ENCODE measurements at places on chromosomes 7 and 10.

GRCh38 chr10:114408968-114409444, 4.7 kb upstream of the AFAP1L2 start:
- DNase-seq, result peak; percentile 35

DNA sequence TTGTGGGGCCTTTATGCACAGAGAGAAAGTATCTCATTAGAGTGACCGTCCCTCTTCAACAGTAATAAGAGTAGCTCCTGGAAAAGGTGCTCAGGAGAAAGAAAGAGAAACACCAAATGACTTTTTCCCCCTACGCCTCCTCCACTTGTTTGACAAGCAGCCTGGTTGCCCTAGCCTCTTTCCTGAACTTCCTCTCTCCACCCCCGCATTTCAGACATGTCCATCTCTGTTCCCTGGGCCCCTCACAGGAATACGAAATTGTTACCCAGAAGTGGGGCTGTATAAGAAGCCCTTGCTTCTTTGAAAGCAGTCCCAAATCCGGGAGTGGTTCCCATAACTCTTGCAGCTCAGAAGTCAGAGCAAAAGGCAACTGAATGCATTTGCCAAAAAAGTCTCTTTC, 119.6 kb upstream of the ADO start:
- peak; percentile 19 for DNase-seq

GRCh38 chr10:78591066-78591465, 477.7 kb upstream of the ZMIZ1 start:
- no peak for DNase-seq

- no peak for DNase-seq
Observed at GRCh38 chr10:78338717-78339116, 305.1 kb downstream of the RPS24 start.

DNA sequence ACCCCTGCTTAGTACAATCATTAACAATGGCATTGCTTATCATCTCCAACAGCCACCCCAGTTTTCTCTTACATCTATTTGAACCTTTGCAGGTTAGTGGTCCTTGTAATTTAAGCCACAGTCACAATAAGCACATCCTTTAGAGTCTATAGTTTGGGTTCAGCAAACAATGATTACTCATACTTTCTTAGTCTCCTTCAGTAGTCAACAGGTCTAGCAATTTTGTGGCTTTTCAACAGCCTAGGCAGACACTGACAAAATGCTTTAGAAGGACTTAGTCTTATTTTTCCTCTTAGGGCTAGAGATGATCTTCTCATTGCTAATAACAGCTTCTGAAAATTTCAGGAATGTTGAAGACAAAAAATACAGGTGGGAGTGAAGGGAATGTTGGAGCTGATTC, 32.3 kb upstream of the FAM204A start:
- no peak for DNase-seq

GRCh38 chr10:116403740-116404250, 23.9 kb upstream of the PNLIPRP3 start:
- no peak for DNase-seq

DNA sequence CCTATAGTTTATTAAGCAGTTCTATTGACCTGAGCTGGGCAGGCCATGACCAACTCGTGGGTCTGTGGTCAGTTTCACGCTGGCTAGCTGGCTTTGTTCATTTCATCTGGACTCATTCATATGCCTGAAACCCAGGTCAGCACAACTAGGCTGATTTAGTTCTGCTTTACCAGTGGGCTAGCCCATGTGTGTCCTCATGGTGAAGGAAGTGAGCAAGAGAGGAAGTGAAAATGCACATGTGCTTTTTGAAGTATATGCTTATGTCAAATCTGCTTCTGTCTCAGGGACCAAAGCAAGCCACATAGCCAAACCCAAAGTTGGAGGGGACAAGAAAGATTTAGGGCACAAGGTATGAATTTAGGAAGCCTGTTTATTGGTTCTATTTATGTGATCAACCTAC, 154.5 kb downstream of the RNF133 start:
- DNase-seq, result peak; percentile 45

DNA sequence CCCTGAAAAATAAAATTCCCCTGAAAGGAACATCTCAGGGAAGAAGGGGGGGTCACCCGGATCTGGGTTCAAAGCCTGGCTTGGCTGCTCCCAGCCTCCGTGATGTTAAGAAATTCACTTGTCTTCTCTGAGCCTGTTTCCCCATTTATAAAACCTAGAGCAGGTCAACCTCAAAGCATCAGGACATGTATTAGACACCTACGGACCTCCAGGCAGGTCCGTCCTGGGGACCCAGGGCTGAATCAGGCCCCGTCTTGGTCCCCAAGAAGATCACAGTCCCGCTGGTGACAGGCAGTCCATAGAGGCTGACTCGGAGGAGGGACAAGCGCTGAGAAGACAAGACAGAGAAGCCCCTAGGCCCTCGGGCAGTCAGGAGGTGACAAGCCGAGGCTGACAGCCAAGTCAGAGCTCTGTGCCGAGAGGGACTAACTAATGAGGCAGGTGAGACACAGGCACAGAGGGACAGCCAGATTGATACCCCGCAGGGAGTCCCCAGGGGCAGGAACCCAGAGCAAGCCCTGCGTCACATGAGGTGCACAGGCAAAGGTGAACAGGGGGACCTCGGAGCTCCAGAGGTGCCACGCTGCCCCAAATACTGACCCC, 2.9 kb downstream of the MYL10 start:
- no peak for DNase-seq

- DNase-seq, result no peak
Observed at GRCh38 chr10:66183028-66183427, 742.8 kb upstream of the LRRTM3 start.

GRCh38 chr10:44157574-44157973, 227.3 kb downstream of the CXCL12 start:
- no peak for DNase-seq

GRCh38 chr10:69934768-69935167, 117.9 kb upstream of the MACROH2A2 start:
- DNase-seq, result no peak

GRCh38 chr7:121591926-121592325, 195.8 kb upstream of the FAM3C start:
- no peak for DNase-seq

DNA sequence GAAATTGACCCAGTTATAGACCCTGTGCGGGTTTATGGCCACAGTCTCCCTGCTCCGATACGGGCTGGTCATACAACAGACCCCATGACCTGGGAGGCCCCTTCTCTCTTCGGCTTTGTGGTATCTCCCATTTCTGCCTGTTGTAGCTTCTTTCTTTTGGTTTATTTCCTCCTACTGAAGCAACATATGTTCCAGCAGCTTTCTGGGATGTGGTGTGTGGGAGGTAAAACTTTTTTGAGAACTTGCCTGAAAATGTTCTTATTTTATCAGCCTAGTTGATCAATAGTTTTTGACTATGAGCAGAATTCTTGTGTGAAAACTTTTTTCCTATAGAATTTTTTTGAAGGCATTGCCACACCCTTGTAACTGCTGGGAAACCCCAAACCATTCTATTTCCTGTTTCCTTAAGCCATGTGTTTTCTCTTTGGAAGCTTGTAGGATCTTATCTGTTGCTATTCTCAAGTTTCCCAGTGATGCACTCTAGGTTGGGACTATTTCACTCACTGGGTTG, 80.0 kb downstream of the DAGLB start:
- peak; percentile 83 for DNase-seq

DNA sequence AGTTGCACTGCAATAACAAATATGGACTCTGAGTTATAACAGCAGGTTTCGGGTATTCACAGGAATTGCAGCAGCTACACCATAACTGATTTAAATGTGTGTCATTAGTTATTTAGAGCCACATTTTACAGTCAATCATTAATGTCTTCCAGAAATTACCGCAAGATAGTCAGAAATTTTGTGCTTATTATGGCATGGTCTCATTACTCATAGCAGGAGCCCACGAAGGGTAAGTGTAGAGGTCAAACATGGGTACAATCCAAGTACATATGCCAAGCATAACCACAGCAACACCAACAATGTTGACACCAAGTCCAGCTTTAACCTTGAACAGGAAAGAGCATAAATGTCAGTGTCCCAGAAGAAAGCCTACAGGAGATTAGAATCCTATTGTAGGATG, 84.4 kb downstream of the SLC13A1 start:
- DNase-seq, result no peak

- no peak for DNase-seq
Observed at GRCh38 chr10:127962205-127962604, 55.3 kb downstream of the PTPRE start.

DNA sequence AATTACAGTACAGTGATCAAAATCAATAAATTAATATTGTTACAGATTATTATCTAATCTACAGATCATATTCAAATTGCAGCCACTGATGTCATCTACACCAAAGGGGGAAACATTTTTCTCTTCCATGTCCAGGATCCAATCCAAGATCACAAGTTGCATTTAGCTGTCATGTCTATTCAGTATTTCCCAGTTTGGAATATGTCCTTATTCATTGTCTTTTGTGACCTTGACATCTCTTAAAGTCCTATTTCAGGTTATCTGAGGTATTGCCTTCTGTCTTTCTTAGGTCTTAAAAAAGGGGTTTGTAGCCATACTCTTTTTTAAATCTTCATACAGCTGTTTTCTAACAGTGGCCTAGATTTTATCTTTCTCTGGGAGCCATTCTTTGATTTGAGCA, 93.3 kb downstream of the MLLT10 start:
- no peak for DNase-seq

GRCh38 chr10:34116681-34117271, 698.3 kb downstream of the PARD3 start:
- no peak for DNase-seq

GRCh38 chr7:108454317-108454673, 1.9 kb downstream of the NRCAM start:
- no peak for DNase-seq

- DNase-seq, result no peak
Observed at GRCh38 chr7:83562960-83563359, 86.0 kb downstream of the SEMA3E start.

- peak; percentile 23 for DNase-seq
Observed at GRCh38 chr10:123301077-123301857, 147.1 kb downstream of the BUB3 start.

DNA sequence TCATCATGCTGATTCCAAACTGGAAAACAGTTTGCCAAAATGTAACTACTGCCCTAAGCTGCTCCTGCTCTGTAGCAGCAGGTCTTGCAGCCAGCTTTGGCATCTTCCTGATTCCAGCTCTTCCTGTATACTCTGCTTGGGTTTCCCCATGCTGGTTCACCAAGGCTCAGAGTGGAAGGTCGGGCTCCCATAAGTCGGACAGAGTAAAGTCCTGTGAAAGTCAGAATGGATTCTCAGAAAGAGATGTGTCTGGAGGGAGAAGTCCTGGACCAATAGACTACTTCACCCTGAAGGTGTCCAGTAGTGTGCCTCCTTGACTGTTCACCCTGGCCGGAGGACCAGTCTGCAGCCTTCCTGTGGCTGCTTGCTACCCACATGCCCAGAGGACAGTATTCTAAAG, 93.8 kb downstream of the STRA8 start:
- DNase-seq, result no peak

GRCh38 chr7:41886262-41886900, 183.5 kb upstream of the INHBA start:
- DNase-seq, result peak; percentile 83

GRCh38 chr10:4426866-4427265, 399.1 kb upstream of the AKR1E2 start:
- no peak for DNase-seq

- DNase-seq, result no peak
Observed at GRCh38 chr10:113171662-113172061, 221.6 kb downstream of the TCF7L2 start.

DNA sequence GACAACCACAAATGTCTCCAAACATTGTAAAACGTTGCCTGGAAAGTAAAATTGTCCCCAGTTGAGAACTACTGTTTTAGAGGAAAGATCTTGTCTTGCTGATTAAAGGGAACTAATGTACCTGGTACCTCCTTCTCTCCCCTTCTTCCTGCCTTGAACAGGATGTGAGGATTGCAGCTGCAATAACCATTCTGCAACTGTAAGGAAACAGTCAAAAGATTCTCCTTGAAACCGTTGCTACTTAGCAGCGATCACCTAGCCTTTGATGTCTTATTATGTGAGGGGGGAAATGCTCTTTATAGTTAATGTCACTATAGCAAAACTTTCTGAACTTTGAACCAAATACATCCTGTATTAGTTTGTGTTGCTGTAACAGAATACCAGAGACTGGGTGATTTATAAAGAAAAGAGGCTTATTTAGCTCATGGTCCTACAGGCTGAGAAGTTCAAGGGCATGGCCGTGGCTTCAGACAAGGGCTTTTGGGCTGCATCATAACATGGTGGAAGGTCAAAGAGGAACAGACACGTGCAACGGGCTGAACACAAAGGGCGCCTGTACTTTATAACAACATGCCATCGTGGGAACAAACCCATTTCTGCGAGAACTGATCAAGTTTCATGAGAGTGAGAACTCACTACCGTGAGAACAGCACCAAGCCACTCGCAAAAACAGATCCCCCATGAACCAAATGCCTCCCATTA, 54.2 kb upstream of the PARD3 start:
- no peak for DNase-seq

DNA sequence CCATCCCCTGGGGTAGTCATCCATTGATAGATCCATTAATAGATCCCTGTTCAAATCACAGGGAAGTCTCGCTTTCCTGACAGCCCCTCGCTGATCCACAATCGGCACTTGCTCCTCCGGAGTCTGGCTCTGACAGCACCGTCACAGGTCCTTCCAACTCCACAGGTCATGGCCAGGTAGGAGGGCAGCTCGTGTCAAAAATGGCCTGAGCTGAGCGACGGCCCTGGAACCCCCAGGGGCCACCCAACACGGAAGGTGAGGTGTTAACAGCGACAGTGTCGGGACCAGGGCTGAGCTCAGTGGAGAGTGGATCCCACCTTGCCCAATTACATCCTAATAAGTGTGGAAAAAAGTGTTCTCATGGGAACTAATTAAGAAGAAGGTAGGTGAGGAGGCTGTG, 219.8 kb downstream of the TCERG1L start:
- DNase-seq, result no peak

- DNase-seq, result no peak
Observed at GRCh38 chr7:28360739-28361138, 51.6 kb upstream of the CREB5 start.

DNA sequence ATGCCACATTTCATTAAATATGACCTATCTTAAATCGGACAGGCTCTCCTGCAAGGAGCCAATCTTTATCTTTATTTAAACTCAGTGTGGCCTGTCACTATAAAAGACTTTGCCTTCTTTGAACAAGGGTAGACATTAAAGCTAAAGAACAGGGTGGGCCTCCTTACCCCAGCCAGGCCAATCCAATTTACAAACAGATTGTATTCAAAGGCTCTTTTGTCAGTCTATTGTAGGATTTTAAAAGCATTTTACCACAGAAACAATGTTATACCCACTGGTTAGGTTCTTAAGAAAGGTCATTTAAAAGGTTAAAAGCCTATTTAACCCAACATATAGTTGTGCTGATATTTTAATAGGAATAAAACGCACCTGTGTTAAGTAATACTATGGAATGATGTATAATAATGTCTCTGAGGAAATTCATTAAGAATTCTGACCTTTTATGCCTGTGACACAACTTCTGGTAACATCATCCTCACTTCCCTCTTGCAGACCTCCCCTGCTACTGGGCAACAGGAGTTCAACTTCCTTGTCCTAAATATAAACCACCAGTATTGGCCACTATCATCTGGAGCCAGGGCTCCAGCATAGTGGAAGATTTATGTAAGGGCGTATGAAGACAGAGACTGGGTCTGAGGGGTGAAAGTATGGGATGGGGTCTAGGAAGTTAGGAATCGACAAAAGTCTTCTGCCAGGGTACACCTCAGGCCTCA, 32.5 kb downstream of the MTERF1 start:
- DNase-seq, result peak; percentile 58

Data from suppressor macrophage treated with lipopolysaccharide for 1 hour (primary cell).